ENCODE measurements at places on chromosomes 7 and 10. TPM values are rescaled to one million over a fixed set of nuclear protein-coding genes. Genes with fewer than 3 reads are reported as not detected.

- peaks cover 19% of the 10 kb centered on the region for H3K4me1 ChIP-seq
- no peak overlapping the region for H3K27ac ChIP-seq
- no peaks in the 10 kb centered on the region for H3K36me3 ChIP-seq
- DNase-seq = peak; percentile 49
- H3K4me3 ChIP-seq = no peak overlapping the region
Observed at GRCh38 chr10:71795248-71795647, 21.9 kb upstream of the VSIR start.

DNA sequence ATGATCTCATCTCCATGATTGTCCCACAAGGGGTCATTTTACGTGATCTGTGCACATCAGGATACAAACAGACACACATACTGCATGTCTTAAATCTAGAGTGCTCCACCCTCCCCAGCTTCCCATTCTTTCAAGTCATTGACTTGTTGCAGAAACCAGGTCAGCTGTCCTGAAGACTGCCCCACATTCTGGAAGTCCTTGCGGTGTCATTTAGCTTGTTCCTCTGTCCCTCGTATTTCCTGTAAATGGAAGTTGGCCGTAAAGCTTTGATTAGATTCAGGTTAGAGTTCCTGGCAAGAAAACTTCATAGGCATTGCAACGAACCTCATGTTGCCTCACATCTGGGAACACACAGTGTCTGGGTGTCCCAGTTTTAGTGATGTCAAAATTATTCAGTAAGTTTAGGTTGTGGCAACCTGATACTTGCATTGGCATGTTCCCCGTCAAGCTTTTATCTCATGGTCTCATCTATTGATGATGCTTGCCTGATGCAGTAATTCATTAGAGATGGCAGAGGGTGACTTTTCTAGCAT lies 417.4 kb upstream of the GALNT17 start:
- no peak overlapping the region for H3K4me3 ChIP-seq
- H3K27ac ChIP-seq = no peak overlapping the region

DNA sequence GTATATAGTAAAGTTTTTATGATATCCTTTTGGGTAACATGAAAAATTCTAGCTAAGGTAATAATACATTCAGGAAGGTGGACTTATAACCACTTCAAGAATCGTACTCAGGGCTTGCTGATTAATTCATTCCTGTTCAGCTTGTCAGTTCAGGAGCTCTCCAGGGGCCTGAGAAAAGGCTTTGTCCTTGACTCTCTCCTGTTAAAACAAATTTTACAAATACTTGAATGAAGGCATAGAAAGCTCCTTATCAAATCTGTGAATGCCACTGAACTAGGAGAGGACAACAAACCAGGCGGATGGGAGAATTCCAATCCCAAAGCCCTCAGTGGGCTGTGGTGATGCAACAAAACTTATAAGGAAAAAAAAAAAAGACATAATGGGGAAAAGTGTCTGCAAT lies 354.5 kb upstream of the ZMIZ1 start:
- no peak overlapping the region for H3K27ac ChIP-seq
- H3K4me3 ChIP-seq = no peak overlapping the region
- peaks cover 6% of the 10 kb centered on the region for H3K27me3 ChIP-seq
- H3K4me1 ChIP-seq = peaks cover 9% of the 10 kb centered on the region
- no peaks in the 10 kb centered on the region for H3K36me3 ChIP-seq

DNA sequence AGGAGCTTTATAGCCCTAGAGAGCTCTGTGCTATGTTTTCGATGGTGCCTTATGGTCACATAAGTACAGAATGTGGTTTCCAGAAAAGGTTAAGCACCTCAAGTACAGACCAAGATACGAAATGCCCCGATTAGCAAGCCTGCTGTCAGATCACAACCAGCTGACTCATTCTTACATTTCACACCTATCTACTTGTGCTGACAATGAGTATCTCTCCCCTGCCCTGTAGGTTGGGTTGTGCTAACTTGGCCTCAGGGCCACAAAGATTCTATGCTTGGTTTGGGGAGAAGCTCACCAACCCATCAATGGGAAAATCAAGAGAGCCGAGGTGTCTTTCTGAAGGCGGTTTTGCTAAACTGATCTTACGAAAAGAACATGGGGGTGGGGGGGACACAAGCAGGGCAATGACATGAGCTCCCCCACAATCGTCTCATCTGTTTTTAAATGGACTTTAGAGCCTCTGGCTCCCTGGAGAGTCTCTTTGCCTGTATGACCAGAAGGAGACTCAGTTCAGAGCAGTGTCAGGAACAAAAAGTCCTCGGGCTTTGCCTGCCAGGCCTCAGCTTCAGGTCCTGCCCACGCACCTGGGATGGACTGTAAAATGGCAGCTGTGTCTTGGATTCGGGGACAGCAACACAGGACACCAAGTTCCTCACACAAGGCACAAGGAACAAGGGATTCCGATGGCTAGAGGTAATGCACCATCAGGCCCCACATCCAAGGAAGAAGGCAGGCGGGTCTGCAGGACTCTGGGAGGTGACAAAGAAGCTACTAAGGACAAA lies 55.1 kb downstream of the FAM53B start:
- H3K27ac ChIP-seq = peak overlapping the region; percentile 84
- peak; percentile 81 for DNase-seq
- peaks cover 2% of the 10 kb centered on the region for H3K27me3 ChIP-seq
- H3K36me3 ChIP-seq = peaks cover 37% of the 10 kb centered on the region
- peak overlapping the region; percentile 8 for H3K4me3 ChIP-seq

DNA sequence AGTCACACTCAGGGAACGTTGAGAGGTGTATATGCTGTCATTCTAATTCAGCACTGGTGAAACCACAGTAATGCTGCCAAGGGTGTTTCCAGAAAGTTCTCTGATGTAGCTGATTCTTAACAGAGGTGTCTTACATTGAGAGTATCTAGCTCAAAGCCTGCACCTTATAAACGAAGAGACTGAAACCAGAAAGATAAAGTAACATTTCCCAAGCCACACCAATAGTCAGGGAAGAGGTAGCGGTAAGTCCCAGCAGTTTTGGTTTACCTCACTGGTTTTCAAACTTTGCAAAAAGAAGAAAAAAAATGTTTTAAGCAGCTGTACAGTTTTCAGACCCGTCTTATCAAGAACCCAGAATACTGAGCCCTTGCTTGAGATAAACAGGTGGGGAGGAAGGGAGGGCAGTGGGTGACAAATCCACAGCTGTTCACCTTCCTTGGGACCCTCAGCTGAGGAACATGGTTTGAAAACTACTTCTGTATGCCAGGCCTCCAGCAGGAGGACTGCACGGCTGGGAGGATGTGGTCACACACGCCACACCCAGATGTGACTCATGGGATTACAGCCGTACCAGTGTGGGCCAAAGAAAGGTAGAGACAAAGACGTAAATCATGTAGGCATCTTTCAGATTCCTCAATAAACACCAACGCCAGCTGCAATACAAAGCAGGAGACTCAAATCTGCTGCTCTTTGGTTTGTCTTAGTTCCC lies 63.9 kb upstream of the GSDME start:
- peak overlapping the region; percentile 100 for H3K27ac ChIP-seq
- DNase-seq = peak; percentile 90
- H3K36me3 ChIP-seq = peaks cover 54% of the 10 kb centered on the region
- no peaks in the 10 kb centered on the region for H3K27me3 ChIP-seq
- H3K4me3 ChIP-seq = peak overlapping the region; percentile 61
- H3K4me1 ChIP-seq = peaks cover 54% of the 10 kb centered on the region

DNA sequence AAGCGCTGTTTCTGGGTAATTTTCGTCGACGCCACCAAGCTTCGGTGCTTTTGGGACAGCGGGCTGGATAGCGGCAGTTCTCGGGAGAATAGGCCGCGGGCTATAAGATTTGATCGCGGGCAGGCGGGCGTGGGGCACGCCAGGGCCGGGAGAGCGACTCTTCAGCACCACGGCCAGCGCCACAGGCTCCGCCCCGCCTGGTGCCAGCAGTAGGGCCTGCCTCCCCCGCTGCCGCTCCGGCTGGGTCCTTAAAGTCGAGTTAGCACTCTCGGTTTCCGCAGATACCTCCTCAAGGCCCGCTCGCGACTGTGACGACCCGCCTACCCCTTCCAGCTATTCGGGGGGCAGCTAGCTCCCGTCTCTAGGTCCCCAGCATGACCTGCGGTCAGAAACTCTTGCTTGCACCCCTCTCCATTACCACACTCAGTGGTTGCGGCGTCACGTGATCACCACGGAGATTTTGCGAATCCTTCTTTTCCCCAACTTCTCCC lies 9.4 kb downstream of the NXPH1 start:
- no peaks in the 10 kb centered on the region for H3K36me3 ChIP-seq
- DNase-seq = peak; percentile 82
- peaks cover 71% of the 10 kb centered on the region for H3K27me3 ChIP-seq
- H3K4me3 ChIP-seq = no peak overlapping the region
- H3K27ac ChIP-seq = no peak overlapping the region

The GLI3 gene
- total RNA-seq = 0.30 TPM

DNA sequence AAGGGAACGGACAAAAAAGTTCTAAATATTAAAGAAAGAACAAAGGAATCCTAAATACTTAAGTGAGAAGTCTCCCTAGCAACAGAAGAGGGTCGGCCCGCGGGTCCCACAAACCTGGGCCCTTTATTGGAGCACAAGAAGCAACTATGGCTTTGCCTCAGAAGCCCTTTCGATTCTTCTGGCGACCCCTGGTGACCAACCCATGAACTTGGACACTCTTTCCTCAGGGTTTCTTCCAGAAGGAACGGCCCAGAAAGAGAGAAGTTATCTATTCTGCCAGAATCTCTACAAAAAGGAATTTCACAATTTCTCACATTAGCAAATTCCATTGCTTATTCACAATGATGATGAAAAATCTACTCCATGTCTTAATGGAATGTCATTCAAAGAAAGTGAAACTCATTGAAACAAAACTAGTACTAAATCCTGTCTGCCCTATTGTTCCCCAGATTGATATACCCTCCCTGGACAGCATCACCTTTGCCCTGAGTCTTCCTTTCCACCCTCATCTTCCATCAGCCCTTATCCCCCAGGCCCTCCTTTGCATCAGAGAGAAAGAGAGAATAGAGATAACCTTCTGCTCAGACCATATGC lies 43.7 kb downstream of the CPVL start:
- H3K4me3 ChIP-seq = no peak overlapping the region
- no peaks in the 10 kb centered on the region for H3K27me3 ChIP-seq
- H3K36me3 ChIP-seq = no peaks in the 10 kb centered on the region
- no peaks in the 10 kb centered on the region for H3K4me1 ChIP-seq
- DNase-seq = peak; percentile 71

- DNase-seq = no peak
- H3K27me3 ChIP-seq = no peaks in the 10 kb centered on the region
- H3K36me3 ChIP-seq = peaks cover 18% of the 10 kb centered on the region
- no peak overlapping the region for H3K4me3 ChIP-seq
- no peaks in the 10 kb centered on the region for H3K4me1 ChIP-seq
Observed at GRCh38 chr7:144454256-144455039, 51.0 kb upstream of the NOBOX start.

- no peak overlapping the region for H3K4me3 ChIP-seq
- no peak overlapping the region for H3K27ac ChIP-seq
- no peaks in the 10 kb centered on the region for H3K36me3 ChIP-seq
- peaks cover 2% of the 10 kb centered on the region for H3K27me3 ChIP-seq
- no peak for DNase-seq
- no peaks in the 10 kb centered on the region for H3K4me1 ChIP-seq
Observed at GRCh38 chr10:113316506-113316905, 236.3 kb upstream of the HABP2 start.

The NUDT13 gene
- 2.2 TPM for total RNA-seq

DNA sequence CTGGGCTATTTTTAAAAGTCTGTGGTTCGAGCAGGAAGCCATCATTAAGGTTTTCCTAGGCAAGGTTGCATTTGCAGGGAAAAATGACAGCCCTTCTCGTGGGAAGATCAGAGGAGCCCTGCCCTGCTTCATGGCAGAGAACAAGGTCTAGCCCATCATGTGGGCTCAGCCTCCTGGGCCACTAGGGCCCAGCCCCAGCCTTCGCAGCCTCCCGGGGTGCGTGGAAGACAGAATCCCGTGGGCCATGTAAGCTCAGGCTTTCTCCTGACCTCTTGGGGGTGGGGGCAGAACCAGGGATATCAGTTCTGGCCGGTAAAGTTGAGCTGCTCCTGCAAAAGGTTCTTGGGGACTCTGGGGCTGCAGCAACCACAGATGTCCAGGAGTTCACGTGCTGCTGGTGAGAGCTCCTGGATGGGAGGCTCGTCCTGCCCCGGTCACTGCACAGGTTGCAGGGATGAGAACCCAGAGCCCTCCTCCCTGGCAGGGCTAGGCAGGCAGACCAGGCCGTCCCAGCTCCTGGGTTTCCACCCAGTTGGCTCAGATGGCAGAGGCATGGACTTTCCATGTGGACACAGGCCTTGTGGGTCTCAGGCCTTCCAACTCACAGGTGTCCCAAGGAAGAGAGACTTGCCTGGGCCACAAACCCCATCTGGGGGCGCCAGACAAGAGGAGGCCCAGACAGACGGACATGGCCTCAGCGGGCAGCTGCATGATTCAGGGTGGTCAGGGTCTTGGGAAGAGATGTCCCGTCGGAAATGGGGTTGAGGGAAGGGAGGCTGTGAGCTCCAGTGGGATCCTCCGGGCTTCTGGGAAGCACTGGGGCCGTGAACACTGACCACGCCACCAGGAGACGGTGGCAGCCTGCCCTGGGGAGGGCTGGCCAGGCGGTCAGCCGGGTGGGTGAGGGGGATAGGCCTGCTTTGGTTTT lies 126.2 kb downstream of the NEURL1 start:
- H3K4me3 ChIP-seq = no peak overlapping the region
- H3K27me3 ChIP-seq = no peaks in the 10 kb centered on the region
- H3K27ac ChIP-seq = no peak overlapping the region
- H3K4me1 ChIP-seq = no peaks in the 10 kb centered on the region
- DNase-seq = no peak

The NPC1L1 gene
- 0.04 TPM for total RNA-seq

Data from activated CD4-positive, alpha-beta T cell treated with anti-CD3 and anti-CD28 coated beads for 36 hours (primary cell).